NCI-H2081 (cell line): ENCODE measurements at places on chromosomes 6 and 20.

GRCh38 chr20:46652699-46653098 lies 1.4 kb upstream of the SLC13A3 start:
- DNase-seq: no peak

DNA sequence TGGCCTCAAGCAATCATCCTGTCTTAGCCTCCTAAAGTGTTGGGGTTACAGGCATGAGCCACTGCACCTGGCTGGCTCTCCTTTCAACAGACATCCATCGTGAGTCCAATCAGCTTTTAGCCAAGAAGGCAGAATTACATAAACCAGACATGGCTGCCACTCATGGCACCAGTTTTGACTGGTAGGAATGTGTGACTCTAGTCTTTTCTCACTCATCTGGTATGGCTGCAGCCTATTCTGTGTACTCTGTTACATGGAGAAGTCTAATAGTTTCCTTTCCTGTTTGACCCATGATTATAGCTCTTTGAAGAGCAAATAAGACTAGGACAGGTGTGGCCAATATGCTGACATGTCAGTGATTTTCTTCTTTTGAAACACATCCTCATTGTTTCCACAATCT lies 27.0 kb upstream of the RNF144B start:
- DNase-seq: no peak

- DNase-seq: no peak
These were observed 1144.5 kb downstream of the HACE1 start for GRCh38 chr6:103715269-103715668.

GRCh38 chr6:34855463-34855862 lies 32.4 kb downstream of the TAF11 start:
- DNase-seq: no peak

- no peak for DNase-seq
These were observed 60.7 kb upstream of the RNF24 start for GRCh38 chr20:4076033-4076432.

- DNase-seq: no peak
These were observed 154.2 kb downstream of the SAMD5 start for GRCh38 chr6:147662646-147663045.

DNA sequence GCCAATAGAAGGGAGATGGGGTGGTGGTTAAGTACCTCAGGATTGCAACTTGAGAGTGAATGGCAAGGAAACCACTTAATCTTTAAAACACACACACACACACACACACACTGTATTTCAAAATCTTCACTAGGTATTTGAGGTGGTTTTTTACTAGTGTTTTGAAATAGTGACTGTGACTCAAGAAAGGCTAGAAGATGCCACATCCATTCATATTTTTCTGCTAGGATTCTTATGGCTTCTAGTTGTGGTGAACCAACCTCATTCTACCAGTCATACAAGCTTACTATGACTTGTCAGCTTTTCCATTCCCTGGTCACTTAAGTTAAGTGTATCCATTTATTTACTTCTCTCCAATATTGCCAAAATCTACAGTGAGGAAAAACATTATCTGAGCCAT lies 519.4 kb upstream of the JAG1 start:
- no peak for DNase-seq

DNA sequence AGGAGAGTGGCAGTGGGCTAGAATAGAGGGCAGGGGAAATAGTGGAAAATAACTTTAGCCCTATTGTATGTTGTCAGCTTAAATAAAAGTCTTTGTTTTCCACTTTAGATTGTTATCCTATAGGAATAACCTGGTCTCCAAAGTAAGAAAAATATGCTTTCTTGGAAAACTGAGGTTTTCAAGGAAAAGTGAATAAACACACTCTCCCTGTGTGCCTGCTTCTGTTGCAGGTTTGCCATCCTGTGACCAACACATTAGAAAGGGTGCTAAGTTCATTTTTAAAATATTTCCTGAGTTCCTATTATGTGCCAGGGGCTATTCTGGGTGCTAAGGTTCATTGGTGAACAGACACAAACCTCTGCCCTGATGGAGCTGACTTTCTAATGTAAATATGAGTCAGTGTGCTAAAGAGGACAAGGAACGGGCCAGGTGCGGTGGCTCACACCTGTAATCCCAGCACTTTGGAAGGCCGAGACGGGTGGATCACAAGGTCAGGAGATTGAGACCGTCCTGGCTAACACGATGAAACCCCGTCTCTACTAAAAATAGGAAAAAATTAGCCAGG lies 23.5 kb downstream of the BICRAL start:
- no peak for DNase-seq

- no peak for DNase-seq
These were observed 2.5 kb downstream of the ZDHHC14 start for GRCh38 chr6:157383471-157383870.

GRCh38 chr6:44269921-44270525 lies at the start of gene TMEM151B:
TMEM151B (plus strand) TSS chr6:44270450; CDS start chr6:44270743, 293 bp downstream.
- DNase-seq: no peak

DNA sequence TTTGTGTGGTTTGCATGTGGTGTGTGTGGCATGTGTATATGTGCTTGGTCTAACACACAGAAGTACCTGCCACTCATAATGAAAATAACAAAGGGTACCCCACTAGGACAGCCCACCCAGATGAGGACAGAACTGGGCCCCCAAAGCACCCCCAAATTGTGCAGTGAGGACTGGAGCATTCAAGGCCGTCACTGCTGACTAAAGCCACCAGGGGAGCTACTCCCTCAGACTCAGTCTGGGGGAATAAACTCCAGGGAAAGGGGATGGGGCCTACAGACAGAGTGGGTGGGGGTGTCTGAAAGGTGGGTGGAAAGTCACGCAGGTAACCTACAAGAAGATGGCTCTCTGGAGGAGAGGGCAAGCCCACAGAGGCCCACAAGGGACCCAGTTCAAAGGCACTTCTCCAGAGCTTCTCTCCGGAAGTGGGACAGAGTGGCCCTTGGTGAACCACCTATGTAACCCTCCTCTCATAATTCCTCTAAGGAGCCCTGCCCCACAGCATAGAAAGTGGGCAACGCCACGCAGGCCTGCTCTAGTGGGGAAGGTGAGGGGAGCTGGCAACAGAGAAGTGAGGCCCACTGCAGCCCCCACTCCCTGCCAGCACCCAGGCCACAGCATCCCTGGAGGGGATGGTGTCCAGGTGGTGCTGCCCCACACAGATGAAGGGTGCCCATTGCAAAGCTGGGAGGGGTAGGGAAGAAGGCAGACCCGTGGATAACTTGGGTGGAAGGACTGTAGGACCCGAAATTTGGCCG lies 122.8 kb upstream of the MAFB start:
- DNase-seq: no peak

DNA sequence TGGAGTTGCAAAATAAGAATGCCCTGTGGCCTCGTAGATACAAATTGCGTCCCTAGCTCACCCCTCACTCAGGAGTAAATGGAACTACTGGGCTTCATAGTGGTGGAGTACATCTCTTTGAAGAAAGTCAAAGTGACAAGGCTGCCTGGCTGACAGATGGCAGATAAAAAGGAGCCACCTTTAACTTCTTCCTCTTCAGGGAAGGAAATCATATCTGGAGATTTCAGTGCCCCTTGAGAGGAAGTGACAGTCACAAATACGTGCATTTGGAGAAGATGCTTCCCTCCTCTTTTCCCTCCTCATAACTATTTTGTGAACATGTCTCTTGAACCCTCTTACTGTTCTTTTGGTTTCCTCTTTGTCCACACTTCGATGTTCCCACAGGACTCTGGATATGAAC lies 43.2 kb downstream of the PPP1R3G start:
- no peak for DNase-seq

DNA sequence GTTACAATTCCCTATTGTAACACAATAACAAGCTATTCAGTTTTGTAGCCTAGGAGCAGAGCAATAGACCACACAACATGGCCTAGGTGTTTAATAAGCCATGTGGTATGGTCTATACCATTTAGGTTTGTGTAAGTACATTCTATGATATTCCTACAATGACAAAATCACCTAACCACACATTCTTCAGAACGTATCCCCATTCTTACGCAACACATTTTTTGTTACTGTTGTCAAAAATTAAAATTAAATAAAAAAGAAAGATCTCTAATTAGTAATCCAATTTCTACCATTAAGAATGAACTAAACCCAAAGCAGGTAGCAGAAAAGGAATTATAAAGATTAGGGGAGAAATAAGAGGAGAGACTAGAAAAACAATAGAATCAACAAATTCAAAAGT lies 44.0 kb downstream of the RANBP9 start:
- no peak for DNase-seq

DNA sequence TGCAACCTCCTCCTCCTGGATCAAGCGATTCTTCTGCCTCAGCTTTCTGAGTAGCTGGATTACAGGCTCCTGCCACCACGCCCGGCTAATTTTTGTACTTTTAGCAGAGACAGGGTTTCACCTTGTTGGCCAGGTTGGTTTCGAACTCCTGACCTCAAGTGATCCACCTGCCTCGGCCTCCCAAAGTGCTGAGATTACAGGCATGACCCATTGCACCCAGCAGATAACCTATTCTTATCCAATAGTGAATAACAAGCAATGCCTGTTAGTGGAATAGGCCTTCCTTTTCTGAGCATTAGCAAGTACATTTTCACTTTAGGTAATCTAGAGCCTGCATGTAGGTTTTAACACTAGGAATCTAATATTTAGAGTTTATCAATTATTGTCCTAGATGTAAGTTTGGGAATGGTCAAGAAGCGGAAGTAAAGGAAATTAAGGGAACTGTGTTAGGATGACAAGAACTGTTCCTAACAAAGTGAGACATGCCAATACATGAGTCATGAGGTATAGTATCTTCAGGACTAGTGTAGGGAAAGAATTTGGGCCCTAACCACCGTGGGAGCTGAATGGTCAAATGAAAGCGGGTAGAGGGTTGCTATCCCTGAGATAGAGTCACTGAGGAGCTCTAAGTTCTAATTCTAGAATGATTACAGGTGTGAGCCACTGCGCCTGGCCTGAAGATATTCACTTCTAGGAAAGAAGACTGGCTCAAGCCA lies 15.0 kb downstream of the BLTP3A start:
- DNase-seq: no peak

DNA sequence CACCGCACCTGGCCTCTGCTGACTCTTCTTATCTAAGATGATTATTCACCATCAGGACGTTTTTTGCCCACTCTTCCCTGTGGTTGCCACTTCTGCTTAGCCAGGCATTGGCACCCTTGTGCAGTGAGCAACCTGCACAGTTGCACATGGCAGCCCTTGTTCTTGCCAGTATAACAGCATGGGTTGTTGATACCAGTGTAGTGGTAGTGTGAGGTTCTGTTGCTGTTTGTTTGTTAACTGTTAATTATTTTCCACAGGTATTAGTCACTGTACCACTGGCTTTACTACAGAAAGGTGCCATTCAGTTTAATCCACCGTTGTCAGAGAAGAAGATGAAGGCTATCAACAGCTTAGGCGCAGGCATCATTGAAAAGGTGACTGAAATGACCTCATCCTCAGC lies 52.1 kb downstream of the DEK start:
- DNase-seq: no peak

- peak; percentile 51 for DNase-seq
These were observed 11.8 kb downstream of the FYN start for GRCh38 chr6:111861431-111861885.

DNA sequence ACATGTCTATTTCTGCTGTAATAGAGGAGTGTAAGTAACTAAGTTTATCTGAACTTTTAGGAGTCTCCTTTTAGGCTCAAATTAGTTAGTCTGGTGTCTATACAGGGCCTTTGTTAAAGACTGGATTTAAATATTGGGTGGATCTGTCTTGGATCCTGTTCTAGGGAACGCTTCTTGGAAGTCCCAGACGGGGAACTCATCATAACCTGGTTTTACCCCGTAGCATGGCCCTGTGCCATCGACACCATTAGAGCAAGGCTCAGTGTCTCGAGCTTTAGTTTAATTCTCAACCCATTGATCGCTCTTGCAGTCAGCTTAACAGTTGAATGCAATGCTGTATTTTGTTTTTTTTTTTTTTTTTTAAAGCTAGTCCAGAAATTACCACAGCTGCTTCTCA lies 89.9 kb downstream of the CARMIL1 start:
- DNase-seq: peak; percentile 30

DNA sequence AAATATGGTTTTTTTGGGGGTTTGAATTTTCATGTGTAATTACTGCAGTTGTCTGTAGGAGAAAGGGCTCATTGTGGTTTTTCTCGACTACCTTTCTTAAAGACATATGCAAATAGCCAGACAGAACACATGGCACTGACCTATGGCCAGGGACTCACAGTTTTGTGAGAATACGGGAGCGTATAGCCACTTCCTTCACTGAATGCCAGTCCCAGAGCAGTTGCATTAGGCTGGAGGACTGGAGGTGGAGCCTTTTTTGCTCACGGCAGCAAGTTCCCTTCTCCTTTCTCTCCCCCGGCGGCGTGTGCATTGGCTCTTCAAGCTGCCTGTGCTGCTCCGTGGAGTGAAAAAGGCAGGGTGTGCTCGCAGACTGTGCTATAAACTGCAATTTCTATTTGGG lies 114.9 kb downstream of the AKAP7 start:
- no peak for DNase-seq

DNA sequence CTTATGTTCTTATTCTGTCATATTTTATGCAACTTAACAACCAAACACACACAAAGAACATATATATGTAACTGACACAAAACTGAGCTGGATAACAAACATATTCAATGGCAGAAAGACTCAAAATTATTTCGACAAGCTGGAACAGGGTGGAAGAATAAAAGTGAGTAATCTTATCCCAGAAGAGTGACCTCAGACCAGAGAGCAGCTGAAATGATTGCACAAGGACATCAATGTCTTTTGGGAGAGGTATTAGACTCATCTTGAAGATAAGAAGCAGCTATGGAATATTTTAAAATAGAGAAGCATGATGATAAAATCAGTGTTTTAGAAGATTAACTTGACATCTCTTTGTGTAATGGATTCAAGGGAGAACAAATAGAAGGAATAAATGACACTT lies 191.6 kb upstream of the PRDM1 start:
- DNase-seq: no peak

DNA sequence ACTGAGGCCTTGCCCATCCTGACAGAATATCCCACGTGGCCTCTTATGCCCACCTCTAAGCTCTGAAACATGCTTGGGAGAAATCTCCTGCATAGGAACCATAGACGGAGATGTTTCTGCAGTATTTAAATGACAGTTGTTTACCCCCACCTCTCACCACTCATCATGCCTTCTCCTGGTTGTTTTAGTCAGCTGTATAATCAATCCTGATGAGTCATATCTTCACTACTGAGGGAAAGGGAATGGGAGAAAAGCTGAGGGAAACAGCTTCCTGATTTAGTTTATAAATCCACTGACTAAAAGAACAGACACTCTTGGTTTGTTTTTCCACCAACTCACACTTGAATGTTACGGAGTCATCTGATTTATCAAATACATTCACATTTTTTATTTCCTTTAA lies 113.2 kb upstream of the TENT5A start:
- DNase-seq: no peak

DNA sequence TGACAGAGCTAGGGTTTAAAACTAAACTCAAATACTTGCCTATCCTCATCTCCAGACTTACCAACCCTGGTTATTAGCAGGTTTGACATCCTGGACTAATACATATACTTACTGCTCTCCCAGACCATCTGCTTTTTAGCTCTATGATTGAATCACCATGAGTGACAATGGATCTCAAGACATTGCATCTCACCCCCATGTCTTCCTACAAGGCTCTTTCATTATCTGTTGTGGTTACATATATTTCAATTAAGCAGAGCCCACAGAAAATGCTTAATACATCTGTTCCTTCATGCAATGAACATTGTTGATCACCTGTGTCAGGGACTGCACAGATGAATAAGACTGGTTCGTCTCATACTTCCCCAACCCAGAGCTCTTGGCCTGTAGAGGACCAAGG lies 19.4 kb downstream of the SAMD3 start:
- DNase-seq: no peak

GRCh38 chr6:149079456-149079855 lies 238.1 kb upstream of the TAB2 start:
- DNase-seq: no peak
